ENCODE measurements at places on chromosomes 6 and 20.
A peak's percentile ranks its signal among the peaks of the same experiment; 100 is the strongest.

DNA sequence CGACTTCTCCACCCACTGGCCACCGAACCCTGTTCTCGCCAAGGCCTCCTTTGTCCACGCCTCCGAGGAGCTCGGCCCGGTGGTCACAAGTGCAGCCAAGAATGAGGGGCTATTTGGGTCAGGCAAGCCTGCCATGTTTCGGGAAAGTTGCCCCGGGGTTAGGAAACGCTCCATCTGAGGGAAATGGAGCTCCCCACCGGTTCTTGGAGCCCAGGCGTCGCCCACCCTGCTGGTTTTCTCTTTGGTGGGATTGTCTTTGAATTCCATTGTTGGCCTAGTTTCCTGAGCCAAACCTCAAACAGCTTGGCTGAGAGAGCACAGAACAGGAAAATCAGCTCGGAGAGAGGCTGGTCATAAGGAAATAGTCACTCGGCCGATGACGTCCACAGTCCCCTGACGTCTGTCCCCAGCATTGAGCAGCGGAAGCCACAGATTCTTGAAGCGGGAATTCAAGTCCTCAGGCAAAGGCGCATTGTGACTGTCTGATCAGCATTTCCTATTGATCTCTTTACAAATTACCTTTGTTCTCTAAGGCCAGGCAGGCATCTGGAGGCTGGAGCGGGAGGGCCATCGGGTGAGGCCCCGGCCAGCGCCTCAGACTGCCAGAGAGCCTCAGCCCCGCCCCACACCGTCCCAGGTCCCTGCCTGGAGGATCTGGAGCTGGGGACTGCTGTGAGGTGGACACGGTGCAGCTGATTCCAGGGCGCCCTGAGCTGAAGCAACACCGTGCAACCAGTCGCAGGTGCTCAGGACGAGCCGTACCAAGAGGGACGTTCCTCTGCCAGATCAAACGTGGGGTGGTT is 138.6 kb downstream of the DLL1 start:
- no peak for DNase-seq

DNA sequence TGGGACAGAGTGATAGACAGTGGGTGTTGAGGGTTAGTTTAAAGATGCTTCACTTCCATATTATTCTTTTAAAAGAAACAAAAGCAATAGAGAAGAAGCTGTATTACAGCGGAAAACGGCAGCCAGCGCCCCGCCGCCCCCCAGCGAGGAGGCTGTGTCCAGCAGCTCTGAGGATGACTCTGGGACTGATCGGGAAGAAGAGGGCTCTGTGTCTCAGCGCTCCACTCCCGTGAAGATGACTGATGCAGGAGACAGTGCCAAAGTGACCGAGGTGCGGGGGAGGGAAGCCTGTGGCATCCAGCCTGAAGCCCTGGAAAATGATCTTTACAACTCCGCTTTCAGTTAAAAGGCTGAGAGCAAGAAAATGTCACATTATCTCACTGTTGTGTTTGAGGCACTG is 100.2 kb downstream of the FIG4 start:
- DNase-seq, result no peak

GRCh38 chr6:150001295-150002008 is 23.9 kb downstream of the RAET1L start:
- DNase-seq, result no peak

DNA sequence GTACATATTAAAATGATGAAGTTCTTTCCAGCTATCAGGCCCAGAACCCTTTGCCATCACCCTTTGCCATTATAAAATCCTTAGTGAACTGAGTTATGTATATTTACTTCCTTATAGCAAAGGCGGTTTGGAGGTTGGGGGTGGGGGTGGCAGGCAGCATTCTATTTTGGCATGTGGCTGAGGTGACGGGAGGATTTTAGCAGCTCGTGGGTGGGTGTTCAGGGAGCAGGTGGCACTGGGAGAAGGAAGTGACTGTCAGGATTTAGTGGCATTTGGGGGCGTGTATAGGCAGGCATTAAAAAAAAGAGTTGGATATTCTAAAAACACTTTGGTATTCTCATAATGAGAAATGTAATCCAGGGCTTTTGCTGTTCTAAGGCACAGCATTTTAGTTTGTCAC is 150.7 kb downstream of the RIMS1 start:
- no peak for DNase-seq

DNA sequence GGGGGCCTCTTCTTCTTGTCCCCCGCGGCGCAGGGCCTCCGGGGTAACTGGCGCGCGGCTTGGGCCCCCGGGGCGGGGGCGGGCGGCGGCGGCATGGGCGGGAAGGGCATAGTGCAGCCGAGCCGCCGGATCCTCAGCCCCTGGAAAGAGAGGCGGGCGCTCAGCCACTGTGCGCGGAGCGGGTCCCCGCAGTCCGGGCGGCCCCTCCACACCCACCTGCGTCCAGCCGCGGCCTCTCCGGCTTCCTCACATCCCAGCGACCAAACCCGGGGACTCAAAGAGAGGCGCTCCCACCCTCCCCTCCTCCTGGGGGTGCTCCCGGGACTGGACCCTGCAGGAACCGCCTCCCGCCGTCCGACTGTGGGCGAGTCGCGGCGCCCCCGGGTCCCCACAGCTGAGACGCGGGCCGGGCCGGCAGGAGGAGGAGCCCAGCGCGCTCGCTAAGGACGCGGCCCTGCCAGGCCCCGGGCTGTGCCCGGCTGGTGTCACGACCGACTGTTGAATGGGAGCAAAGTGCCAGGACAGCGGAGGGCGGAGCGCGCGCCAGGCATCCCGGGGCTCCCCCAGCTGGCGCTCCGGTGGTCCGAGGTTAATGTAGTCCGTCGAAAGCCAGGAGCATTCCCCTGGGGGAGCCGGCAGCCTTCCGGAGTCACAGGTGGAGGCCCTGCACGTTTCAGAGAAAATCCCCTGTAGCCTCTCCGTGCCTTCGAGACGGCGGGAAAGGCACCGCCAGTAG is at the start of gene PRR18:
PRR18 (minus strand) TSS at position 360 of the 736 bp plus-strand sequence; CDS start at position 110, 250 bp downstream.
- no peak for DNase-seq

- DNase-seq, result no peak
These were observed 43.1 kb downstream of the MBOAT1 start for GRCh38 chr6:20169119-20169557.

GRCh38 chr20:15627089-15627488 is 946.2 kb downstream of the KIF16B start:
- no peak for DNase-seq

DNA sequence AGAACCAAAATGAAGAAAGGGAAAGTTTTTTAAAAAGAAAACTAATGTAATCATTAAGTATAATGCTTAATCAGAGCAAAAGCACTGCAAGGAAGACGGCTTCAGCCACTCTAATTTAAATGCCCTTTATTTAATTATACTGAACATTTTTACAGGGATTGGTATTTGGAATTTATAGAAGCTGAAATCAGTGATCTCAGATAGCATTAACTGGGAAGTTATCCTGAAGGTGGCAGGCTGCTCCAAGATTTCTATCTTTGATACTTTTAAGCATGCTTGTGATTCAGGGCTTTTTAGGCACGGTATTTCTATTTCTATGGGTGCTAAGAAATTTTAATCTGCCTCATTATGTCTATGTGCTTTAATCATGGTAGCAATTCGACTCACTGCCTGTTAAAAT is 1.3 kb upstream of the NDUFAF4 start:
- peak; percentile 3 for DNase-seq

DNA sequence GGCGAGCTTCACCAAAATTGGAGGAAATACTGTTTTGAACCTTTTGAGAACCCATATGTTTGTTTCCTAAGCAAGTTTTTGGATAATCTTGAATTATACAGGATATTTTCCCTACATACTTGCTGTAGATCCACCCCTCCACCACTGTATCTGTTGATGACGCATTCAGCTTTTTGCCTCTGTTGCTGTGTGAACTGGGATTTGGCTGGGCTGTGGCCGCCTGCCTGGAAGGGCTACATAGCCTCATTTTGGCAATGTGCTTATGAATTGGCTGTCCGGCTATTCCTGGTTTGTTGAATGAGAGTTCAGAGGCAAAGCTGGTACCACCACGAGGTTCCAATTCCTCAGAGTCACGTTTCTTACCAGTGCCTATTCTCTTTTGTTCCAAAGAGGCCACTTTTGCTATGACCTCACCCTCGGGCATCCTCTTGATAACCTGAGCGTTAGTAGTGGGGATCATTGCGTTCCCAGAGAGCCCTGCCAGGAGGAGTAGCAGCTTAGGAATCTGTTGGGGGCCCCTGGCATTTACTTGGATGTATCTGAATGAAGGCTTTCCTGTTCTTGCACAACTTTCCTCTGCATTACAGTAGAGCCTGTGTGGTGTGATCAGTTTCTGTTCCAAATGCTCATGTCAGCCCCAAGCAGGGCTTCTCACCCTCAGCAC is 6.4 kb downstream of the FAM83D start:
- DNase-seq, result no peak

GRCh38 chr20:58130581-58130980 is 97.9 kb downstream of the ANKRD60 start:
- DNase-seq, result no peak

GRCh38 chr20:51100617-51101016 is 77.7 kb upstream of the KCNG1 start:
- no peak for DNase-seq

- DNase-seq, result peak; percentile 16
These were observed 404 bp downstream of the SLC22A23 start for GRCh38 chr6:3456395-3456897.

- DNase-seq, result no peak
These were observed 74.5 kb downstream of the FOXF2 start for GRCh38 chr6:1463751-1464426.

- no peak for DNase-seq
These were observed 67.9 kb upstream of the GGTLC1 start for GRCh38 chr20:24056491-24056890.

DNA sequence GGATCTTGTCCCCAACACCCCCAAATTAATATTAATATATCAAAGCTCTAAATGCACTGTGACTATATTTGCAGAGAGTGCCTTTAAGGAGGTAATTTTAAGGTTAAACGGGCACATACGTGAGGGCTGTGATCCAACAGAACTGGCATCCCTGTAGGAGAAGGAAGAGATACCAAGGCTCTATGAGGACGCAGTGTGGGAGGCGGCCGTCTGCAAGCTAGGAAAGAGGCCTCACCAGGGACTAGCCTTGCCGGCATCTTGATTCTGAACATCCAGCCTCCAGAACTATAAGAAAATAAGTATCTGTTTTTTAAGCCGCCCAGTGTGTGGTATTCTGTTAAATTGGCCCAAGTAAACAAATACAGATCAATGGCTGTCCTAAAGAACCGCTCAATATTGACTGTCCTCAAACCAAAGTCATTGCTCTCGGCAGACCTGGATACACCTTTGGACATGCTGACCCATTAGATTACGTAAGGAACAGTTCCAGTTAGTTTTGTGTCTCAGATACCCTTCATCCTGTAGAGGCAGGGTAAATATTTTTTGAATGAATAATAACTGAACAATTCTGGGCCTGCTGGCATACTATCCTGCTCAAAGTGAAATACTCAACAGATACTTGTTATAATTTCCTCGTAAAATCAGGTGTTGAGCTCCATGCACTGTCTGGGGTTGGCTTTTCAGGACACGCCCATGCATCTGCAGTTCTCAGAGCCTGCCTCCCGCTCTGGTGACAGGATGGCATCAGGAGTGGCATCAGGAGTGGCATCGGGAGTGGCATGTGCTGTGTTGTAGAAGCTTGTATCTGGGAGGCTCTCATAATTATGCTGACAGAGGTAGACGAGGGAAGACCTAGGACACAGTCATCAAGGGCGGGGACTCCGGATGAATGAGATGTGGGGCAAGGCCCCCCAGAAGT is 6.3 kb downstream of the PRR18 start:
- DNase-seq, result no peak

GRCh38 chr6:15763364-15763763 is 100.5 kb upstream of the DTNBP1 start:
- no peak for DNase-seq

DNA sequence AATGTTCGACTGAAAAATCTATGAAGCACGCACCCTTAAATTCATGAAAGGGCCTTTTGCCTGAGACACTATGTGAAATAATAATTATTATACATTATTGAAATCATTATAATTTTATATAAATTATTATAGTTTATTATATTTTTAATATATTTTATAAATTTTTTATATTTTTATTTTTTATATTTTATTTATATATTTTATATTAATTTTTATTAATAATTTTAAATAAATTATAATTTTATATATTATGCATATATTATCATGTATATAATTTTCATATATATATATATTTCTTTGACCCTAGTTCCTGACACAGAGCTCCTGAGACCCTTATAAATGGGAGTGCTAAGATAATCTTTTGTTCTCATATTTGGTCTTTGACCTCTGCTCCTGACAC is 13.5 kb downstream of the NCR2 start:
- no peak for DNase-seq

- no peak for DNase-seq
These were observed 465.1 kb downstream of the MEI4 start for GRCh38 chr6:78117966-78118365.

DNA sequence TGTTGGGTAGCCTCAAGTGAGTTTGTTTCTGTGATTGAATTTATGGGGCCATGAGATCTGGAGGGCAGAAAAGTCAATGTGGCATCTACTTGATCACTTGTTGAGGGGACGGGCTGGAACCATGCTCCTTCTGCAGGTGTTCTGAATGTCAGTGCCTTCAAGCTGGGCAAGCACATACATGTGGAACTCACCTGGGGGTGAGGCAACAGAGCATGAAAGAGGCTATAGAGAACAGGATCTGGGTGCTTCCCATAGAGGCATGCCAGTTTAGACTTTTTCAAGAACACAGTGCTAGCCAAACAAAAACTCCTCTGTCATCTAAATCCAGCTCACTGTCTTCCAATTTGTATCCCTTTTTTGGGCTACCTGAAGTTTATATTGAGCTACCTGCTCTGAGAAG is 77.8 kb upstream of the SLC35B3 start:
- DNase-seq, result no peak

- no peak for DNase-seq
These were observed 28.5 kb upstream of the DST start for GRCh38 chr6:56671160-56671559.

GRCh38 chr20:13274275-13274861 is 53.3 kb downstream of the ISM1 start:
- DNase-seq, result no peak

DNA sequence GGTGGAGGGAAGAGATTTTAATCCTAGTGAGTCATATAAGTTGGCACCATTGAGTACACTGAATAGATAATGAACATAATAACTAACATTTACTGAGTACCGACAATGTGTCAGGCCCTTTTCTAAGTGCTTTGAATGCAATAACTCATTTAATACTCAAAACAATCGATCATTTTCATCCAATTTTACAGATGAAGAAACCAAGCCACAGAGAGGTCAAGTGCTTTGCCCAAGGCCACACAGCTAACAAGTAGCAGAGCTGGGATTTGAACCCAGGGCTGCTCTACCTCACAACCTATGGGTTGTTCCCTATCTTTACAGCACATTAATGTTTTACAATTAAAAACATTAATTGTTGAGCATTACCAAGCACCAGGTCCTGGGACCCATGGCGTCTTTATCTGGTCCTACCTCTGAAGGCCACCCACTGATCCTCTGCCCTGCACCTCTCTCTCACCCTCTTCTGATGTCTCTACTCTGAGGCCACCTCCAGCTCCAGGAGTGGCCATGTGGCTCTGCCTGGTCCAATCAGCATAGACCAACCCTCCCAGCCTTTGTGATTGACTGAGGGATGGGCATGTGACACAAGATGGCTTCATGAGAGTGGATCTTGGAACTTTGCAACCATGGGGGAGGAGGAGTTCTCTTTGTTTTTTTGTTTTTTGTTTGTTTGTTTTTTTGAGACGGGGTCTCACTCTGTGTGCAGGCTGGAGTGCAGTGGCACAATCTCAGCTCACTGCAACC is 83.9 kb downstream of the KCNB1 start:
- DNase-seq, result no peak
